ENCODE measurements at places on chromosomes 12 and 14.

GRCh38 chr12:25458047-25458552 lies 95.0 kb downstream of the LMNTD1 start:
- no peak for DNase-seq

DNA sequence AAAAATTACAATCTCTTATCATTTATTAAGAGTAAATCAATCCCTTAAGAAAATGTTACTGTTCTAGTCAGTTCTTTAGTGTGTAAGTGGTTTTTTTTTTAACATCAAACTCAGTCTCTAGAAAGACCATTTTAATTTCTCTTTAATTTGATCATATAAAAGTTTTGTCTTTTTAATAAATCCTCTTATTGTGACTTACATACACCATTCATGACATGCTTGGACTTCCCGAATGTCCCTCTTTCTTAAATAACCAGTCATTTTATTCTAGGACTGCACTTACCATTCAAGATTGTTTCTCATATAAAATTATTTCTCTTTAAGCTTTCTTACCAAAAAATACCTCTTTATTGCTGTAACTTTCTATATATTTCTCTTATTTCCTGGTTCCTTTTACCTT lies 60.8 kb upstream of the EVL start:
- DNase-seq = no peak

DNA sequence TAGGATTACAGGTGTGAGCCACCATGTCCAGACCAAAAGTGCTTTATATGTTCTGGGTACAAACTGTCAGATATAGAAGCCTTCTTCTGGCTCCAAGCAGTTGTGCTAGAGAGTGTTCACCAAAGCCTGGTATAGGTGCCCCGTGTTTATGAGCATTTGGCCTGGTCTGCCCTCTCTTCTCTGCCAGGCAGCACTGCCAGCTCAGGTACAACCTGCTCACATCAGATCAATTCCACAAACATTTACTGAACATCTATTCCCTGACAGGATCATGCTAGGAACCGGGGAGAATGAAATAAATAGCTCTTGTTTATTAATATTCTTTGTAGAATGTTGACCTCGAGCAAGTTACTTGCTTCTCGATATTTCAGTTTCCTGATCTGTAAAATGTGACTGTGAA lies 20.0 kb upstream of the SOCS2 start:
- no peak for DNase-seq

DNA sequence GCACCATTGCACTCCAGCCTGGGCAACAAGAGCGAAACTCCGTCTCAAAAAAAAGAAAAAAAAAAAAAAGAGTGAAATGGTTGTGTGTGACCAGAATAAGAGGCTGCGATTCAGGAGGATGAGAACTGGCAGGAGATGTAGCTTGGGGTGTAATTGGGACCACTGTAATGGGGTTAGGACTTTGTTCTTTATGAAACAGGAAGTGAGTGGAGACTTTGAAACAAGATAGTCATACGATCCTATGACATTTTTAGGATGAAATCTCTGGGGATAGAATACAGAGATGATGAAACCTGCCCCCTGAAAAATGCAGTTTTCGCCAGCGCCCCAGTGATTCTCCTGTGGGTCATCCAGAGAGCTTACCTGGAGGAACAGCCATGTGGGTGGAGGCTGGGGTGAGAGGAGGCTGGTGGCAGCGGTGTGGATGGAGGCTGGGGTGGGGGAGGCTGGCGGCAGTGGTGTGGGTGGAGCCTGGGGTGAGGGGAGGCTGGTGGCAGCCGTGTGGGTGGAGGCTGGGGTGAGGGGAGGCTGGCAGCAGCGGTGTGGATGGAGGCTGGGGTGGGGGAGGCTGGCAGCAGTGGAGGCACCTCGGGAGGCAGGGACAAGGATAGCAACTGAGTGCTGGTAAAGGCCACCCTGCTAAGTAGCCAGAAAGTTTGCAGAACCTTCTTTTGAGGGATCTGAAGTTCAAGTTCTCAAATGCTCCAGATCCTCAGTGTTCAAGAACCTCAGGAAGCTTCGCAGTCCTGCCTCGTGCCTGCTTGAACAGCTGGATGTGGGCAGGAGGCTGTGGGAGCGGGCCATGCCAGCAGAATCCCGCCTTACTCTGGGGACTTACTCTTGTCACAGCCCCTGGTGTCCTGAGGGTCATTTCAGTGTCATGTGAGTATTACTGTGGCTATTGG lies 20.2 kb downstream of the FBXL14 start:
- DNase-seq = no peak

GRCh38 chr12:43740511-43741100 lies 18.0 kb downstream of the PUS7L start:
- no peak for DNase-seq

- DNase-seq = no peak
Observed at GRCh38 chr14:63960926-63961567, 108.2 kb downstream of the SYNE2 start.

DNA sequence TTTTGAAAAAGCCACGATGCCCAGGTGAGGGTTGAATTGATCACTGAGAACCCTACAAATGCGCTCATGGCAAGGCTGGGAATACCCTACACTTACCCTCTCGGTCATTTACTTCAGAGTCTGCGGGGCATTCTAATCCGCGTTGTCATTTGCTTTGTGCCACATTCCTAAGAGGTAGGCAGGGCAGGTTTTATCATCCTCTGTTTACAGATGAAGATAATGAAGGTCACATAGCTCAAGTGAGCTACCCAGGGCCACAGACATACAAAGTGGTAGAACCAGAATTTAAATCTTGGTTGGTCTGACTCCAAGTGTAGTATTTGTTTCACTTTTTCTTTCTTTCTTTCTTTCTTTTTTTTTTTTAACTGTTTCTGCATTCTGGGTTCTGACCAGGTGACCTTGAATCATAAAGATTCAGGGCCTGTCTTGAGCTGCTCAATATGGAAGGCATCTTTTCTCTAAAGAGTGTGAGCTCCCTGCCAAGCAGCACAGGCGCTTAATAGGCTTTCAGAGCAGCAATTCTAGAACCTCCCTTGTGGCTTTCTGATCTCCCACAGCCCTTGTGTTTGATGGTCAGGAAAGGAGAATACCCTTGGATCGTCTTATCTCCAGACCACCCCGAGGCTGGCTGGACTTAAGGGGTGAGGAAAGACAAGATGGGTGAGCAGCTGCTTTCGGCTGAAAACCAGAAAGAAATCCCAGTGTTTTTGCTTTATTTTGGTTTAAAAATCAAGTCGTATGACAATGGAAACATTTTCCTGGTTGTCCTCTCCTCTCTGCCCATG lies 662 bp upstream of the BATF start:
- no peak for DNase-seq

- DNase-seq = no peak
Observed at GRCh38 chr14:65308536-65308935, 104.0 kb upstream of the FUT8 start.

GRCh38 chr12:1509413-1510052 lies 84.8 kb downstream of the FBXL14 start:
- no peak for DNase-seq

DNA sequence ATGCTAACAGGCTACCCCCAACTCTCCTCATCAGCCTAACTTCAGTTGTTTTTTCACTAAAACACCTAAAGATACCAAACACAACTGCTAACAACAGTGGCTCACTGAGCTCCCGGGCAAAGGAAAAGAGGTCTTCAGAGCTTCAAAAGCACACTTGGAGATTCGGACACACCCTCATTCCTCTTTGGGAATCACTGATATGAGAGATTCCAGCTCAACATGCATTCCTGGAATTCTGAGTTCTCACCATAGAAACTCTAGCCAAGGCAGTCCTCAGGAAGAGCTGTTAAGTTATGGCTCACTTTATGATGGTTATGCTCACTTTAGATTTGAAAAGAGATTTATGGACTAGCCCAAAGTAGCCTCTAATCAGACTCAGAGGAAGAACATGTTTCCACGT lies 40.1 kb downstream of the STXBP6 start:
- DNase-seq = no peak

- no peak for DNase-seq
Observed at GRCh38 chr14:55849833-55850232, 268.4 kb upstream of the PELI2 start.

DNA sequence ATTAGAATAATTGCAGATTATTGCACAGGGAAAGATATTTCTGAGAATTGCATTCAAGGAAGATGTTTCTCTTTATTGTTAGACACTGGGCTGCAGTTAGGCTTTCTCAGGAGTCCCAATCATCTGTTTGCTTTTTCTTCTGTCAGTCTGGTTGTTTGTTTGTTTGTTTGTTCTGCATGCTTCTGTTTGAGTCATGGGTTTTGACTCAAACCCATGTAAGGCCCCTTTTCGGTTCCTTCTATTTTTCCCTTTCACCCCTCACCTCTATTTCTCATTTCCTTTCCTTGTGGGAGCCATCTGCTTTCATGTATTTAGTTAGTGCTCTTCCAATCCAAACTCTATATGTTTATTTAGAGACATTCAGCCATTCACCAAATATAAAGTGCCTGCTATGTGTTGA lies 25.1 kb upstream of the CISTR start:
- DNase-seq = no peak

- DNase-seq = peak; percentile 68
Observed at GRCh38 chr12:69570545-69571399, 14.5 kb upstream of the CCT2 start.

GRCh38 chr12:6603095-6603567 lies 4.0 kb downstream of the CHD4 start:
- peak; percentile 30 for DNase-seq

GRCh38 chr12:74725154-74725553 lies 187.5 kb downstream of the ATXN7L3B start:
- DNase-seq = no peak

- no peak for DNase-seq
Observed at GRCh38 chr14:73258845-73259611, 21.7 kb downstream of the PAPLN start.

GRCh38 chr12:130924966-130925665 lies 28.6 kb upstream of the ADGRD1 start:
- no peak for DNase-seq

DNA sequence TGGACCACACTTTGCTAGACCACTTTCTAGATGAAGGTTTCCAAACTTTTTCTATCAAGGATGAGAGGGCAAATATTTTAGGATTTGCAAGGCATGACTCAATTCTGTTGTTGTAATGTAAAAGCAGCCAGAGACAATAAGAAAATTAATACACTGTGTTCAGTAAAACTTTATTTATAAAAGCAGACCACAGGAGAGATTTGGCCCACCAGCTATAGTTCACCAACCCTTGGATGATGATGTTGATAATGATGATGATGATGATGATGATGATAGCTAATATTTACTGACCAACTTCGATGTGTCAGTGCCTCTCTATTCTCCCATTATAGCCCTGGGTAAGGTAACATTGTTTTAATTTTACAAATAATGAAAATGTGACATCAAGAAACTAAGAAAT lies 156.5 kb downstream of the BTG1 start:
- DNase-seq = no peak

- no peak for DNase-seq
Observed at GRCh38 chr14:23041729-23042128, 283 bp upstream of the PSMB11 start.
